ENCODE measurements at places on chromosomes 13 and 19.
A peak's percentile ranks its signal among the peaks of the same experiment; 100 is the strongest.

- peak; percentile 66 for DNase-seq
Observed at GRCh38 chr19:45059258-45059965, 16.9 kb downstream of the ZNF296 start.

- DNase-seq: no peak
Observed at GRCh38 chr13:50951366-50951765, 41.8 kb downstream of the RNASEH2B start.

DNA sequence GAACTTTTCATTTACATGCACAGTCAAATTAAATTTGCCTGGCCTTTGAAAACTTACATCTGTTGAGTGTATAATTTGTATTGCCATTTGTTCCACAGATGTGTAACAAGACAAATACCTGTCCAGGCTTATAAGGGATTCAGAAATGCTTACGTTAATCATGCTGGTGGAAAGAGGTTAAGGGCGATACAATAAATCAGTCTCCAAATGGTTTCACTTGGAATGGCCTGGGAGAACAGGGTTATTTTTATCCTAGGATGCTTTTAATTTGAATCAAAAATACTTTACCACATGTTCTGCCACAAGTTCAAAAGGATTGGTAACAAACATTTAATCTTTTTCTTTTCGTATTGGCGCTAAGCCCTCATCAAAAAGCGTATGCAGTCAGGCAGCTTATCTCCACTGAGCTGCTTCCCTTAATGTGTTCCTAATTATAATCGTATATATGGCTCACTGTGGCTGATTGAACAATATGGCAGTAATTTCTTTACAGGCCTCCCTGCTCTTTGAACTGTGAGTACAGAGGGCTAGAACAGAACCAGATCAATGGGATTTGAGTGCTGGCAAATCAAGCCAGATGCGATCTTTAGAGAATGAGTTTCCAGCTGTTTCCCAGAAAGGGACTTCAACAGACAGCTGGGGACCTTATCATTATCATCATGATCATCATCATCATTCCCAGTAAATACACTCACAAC, 425.7 kb downstream of the SPRY2 start:
- DNase-seq: no peak

DNA sequence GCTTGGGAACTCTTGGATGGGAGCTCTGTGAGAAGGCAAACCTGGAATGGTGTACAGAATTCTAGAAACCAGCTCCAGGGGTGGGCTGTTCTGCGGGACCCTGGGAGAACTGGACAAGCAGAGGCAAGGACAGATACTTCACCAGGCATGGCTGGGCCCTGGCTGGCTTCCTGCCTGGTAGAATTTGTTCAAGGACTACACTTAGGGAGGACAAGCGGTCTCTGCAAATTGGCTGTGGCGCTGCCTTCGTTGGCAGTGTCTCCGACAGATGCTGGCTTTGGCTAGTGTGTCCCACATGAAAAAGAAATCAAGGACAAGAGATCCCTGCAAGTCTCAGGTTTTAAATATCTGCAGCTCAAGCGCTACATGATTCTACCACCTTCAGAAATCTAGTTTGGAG, 12.4 kb downstream of the CEBPG start:
- DNase-seq: no peak

- no peak for DNase-seq
Observed at GRCh38 chr13:107277911-107278310, 710.0 kb upstream of the ARGLU1 start.

DNA sequence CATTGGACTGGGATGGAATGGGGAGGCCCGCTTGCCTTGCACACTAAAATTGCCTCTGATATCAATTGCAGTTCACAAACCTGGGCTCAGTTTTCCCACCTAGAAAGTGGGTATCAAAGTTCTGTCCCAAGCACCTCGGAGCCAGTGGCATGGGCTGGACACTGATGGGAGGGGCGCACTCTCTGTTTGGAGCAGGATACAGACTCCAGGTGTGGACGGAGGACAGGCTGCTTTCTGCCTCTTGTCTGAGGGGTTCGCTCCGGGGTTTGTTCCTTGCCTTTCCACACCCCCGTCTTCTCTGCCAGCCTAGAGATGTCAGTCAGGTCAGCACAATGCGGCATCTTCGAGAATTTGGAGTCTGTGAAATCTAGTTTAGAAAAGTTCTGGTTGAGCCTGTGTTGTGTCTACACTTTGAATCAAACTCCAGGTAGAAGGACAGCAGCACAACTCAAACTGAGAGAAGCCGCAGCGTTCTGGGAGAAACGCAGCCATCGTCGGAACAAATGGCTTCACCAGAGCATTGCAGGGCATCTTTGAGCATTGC, 141.9 kb downstream of the TEX29 start:
- no peak for DNase-seq

Data from stimulated activated CD4-positive, alpha-beta T cell treated with anti-CD3 and anti-CD28 coated beads, Interleukin-1b, Interleukin-23, amount 100 ng/mL, for 1 hour (primary cell).